NCI-H1694 (cell line): ENCODE measurements at places on chromosomes 12 and 14.

DNA sequence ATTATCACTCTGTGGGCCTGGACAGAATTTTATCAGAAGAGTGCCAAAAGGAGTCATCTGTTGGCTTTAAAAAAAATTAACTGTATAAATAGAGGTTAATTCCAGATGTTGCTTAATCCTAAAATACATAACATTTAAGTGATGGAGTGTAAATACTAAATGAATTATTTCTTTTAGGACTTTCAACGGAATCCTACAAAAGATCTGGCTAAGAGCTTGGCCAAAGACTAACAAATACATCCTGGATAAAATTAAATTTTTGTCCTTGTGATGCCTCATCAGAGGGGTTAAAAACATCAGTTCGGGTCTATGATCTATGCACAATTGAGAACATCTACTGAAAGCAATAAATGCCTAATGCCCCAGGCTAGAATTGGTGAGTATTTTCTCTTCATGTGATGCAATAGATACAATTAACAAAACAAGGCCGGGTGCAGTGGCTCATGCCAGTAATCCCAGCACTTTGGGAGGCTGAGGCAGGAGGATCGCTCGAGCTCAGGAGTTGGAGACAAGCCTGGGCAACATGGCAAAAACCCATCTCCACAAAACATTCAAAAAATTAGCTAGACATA is 49.8 kb upstream of the RAP1B start:
- no peak for DNase-seq

DNA sequence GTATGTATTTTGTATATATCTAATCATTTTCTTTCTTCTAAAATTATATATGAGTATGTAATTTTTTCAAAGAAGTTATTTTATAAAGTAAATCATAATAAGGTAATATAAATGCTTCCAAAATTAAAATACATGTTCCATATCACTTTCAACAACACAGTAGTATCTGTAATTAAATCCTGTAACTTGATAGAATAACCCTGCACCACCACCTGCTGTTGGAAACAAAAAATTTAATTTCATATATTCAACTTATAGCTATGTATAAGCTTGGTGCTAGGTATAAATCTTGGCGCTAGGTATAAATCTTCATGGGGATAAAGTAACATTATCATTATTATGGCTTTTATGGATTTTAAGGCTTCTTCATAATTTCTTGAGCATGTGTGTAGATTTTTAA is 149.7 kb upstream of the DCN start:
- peak; percentile 18 for DNase-seq

- DNase-seq: no peak
Measured at GRCh38 chr12:75507086-75507485, 4.3 kb downstream of the KRR1 start.

GRCh38 chr12:86787419-86787818 is 531.2 kb upstream of the MGAT4C start:
- DNase-seq: no peak

- DNase-seq: no peak
Measured at GRCh38 chr12:120367924-120368788, 808 bp downstream of the MSI1 start.

GRCh38 chr14:71621980-71622605 is 310.1 kb upstream of the RGS6 start:
- DNase-seq: no peak

GRCh38 chr14:87712396-87713090 is 280.4 kb downstream of the GALC start:
- peak; percentile 54 for DNase-seq

GRCh38 chr12:124465473-124465872 is 101.9 kb downstream of the NCOR2 start:
- DNase-seq: no peak

- no peak for DNase-seq
Measured at GRCh38 chr12:89439941-89440340, 84.7 kb downstream of the GALNT4 start.

GRCh38 chr12:75623631-75624154 is 112.3 kb upstream of the KRR1 start:
- DNase-seq: no peak

- no peak for DNase-seq
Measured at GRCh38 chr14:31387091-31387490, 33.3 kb downstream of the HEATR5A start.

GRCh38 chr12:131902332-131903241 is 8.2 kb downstream of the ULK1 start:
- no peak for DNase-seq

GRCh38 chr14:102352213-102352612 is 10.5 kb downstream of the CINP start:
- no peak for DNase-seq

GRCh38 chr12:122382919-122383350 is 39.5 kb downstream of the CLIP1 start:
- DNase-seq: no peak

DNA sequence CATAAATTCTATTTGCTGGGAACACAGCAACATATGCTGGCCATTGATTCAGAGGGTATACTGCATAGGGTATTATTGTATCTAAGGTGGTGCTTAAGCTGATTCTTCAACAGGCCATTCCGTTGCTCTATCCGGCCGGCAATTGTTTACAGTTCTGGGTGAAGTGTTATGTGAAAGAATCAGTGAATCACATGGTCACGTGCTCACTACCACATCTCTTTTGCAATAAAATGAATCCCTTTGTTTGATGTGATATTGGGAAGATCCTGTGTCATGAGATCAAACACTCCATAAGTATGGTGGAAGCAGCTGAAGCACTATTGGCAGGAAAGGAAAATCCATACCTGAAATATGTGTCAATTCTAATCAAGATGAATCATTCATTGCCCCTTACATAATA is 7.6 kb upstream of the USP15 start:
- DNase-seq: no peak

GRCh38 chr12:111964935-111965334 is 48.0 kb downstream of the TMEM116 start:
- no peak for DNase-seq

GRCh38 chr14:105877645-105878044 is 351.3 kb downstream of the TMEM121 start:
- no peak for DNase-seq

DNA sequence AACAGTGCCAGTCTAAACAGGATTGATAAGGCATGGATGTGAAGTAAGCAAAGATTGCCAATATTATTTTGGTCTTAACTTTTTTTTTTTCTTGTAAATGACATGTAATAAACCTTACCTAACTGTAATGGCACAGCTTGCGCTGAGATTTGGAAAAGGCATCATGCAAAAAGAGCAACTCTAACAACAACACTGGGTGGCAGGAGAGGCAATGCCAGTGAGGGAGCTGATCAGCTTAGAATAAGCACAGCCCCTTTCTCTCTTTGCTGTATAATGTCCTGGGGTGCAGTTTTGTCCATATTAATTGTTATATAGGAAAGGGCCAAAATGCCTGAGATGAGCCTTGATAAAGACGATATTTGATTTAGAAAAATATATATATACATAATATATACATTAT is 1589.7 kb upstream of the FLRT2 start:
- DNase-seq: no peak

DNA sequence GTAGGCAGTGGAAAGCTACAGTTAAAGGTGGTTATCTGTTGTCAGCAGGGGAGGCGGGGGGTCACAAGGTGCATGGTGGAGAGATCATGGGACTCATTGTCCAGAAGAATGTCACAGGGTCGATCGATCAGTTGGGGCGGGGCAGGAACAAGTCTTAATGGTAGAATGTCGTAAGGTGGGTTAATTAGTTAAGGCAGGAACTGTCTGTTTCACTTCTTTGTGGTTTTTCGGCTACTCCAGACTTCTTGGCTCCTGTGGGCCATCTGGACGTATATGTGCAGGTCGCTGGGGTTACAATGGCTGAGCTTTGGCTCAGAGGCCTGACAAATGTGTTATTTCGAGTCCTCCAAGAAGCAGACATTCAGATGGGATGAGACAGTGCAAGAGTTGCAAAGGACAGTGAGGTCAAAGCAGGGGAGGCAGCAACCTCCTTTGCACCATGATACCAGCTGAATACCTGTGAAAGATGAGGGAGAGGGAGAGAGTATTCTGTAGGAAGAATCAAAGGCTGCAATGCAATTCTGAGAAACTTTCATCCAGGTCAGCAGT is 246.9 kb upstream of the TMEM132C start:
- no peak for DNase-seq

DNA sequence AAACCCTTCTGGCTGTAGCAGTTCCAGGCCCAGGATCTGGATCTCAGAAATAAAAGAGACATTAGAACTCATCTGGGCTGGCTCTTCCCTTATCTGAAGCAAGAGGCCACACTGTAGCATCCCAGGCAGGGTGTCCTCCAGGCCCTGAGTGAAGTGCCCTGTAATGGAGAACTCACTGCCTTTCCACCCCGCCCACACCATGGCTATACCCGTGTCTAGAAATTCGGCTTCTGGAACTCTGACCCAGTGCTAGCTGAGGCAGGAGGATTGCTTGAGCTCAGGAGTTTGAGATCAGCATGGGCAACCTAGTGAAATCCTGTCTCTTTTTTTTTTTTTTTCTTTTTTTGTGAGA is 23.5 kb upstream of the PLEKHG3 start:
- DNase-seq: no peak

DNA sequence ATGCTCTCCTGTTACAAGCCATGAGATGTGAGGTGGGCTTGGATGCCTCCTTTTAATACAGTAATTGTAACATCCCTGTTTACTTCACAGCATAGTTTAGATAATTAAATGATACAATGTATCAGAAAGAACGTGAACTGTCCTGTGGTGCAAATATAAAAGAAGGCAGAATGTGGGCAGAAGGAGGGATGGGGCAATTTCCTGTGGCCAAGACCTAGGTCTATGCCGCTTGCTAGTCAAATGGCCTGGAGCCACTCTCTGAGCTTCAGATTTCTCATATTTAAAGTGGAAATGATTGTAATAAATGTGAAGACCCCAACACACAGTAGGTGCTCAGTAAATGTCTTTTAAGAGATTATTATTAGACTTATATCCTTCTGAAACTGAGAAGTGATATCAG is 24.0 kb upstream of the EVL start:
- DNase-seq: no peak

DNA sequence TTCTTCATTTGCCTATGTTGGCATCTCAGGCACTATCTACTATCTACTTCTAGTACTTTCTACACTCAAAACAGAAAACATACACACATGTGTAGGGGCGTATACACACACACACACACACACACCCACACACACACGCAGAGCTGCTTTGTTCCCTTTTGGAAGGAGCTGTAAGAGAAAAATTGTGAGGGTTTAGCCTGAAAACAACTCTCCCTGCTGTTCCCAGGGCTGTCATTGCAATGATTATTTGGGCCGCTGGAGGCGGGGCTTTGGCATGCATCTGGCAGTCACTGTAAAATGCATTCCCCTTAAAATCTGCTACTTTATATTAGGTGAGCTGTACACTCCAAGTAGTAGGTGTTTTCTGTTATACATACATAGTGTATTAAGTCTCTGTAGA is 29.1 kb upstream of the SLC38A2 start:
- peak; percentile 3 for DNase-seq

- DNase-seq: peak; percentile 13
Measured at GRCh38 chr14:90892970-90893369, 76.7 kb upstream of the TTC7B start.

- DNase-seq: no peak
Measured at GRCh38 chr14:50725761-50726160, 57.7 kb upstream of the SAV1 start.

DNA sequence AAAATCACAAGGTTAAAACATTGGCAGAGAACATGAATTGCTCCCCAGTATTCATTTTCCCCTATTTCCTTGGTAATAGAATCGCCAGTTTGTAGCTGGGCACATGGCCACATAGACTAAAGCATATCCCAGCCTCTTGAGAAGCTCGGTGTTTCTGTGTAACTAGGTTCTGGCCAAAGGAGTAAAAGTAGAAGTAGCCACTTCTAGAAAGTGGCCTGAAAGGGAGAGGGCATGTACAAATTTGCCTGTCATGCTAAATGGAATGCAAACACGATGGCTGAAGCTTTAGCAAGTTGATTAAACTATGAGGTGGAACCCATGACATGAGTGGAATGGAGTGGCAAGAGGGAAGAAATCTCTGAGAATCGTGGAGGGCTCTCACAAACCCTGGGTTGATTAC is 173.7 kb upstream of the EGLN3 start:
- no peak for DNase-seq

DNA sequence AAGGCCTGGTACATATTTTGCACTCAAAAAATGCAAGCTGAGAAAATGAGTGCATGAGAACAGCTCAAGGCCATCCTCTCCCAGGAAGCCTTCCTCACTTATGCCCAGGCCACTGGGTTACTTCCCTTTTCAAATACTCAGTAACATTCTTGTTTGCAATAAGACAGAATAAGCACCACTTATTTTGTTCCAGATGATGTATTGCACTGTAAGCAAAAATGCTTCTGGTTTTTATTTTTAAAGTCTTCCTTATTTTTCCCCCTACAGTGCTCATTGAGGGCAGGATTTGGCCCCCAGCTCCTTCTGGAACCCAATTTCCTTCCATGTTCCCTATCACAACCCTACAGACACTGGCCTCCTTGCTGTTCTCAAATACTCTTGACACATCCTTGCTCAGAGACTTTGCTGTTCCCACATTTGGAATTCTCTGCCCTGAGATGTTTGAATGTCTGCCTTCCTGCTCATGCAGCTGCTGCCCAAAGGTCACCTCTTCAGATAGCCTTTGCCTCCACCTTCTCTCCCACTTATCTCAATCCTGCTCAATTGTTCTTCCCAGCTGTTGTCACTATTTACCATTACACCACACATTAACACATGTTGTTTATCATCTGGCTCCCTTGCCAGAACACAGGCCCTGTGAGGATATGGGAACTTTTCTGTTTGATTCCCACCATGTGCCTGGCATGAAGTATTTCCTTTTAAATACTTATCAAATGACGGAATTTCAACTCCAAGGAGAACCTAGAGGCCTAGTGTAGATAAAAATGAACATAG is 49.9 kb downstream of the IFNG start:
- DNase-seq: no peak

GRCh38 chr14:54085232-54085761 is 128.7 kb upstream of the BMP4 start:
- DNase-seq: no peak

DNA sequence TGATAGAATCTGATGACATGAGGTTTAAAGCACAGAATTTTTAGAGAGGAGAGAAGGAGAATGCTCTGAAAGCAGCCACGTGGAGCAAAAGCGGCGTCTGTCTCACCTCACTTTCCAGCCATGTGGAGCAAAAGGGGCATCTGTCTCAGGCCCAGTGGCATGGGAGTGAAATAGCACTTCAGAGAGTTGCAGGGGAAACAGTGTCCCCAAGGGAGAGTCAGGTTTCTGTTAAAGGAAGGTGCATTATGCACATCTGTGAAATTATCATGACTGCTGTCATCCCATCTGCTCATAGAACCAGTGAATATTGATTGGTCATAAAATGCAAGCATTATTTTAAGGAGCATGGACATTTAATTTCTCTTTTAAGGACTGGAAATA is 124.0 kb downstream of the BICD1 start:
- peak; percentile 99 for DNase-seq
